ENCODE measurements at places on chromosomes 4 and X.

GRCh38 chr4:24476282-24476681 is 108.1 kb downstream of the DHX15 start:
- DNase-seq = no peak

- no peak for DNase-seq
Observed at GRCh38 chr4:57211131-57211530, 100.9 kb upstream of the IGFBP7 start.

- DNase-seq = no peak
Observed at GRCh38 chr4:182697094-182697493, 220.1 kb downstream of the DCTD start.

GRCh38 chrX:15344106-15344505 is 8.8 kb upstream of the PIGA start:
- DNase-seq = no peak

DNA sequence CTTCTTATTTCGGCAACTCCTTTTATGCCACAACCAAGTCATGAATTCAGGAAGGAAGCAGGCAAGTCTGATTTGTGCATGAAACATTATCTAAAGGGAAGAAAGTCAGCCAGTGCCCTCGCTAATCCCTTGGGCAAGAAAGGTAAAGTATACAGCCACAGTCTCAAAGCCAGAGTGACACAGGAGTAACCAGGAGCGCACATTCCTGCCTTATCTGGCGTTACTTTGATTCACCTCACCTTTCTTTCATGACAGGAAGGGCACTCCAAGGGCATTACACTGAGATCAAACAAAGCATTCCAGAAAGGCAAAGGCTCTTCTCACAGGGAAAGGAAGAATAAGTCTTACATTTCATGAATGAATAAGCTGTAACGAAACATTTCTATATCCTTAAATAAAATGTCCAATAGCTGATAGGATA is 38.8 kb downstream of the FAT1 start:
- DNase-seq = no peak

- DNase-seq = no peak
Observed at GRCh38 chr4:31052519-31052918, 332.4 kb downstream of the PCDH7 start.

DNA sequence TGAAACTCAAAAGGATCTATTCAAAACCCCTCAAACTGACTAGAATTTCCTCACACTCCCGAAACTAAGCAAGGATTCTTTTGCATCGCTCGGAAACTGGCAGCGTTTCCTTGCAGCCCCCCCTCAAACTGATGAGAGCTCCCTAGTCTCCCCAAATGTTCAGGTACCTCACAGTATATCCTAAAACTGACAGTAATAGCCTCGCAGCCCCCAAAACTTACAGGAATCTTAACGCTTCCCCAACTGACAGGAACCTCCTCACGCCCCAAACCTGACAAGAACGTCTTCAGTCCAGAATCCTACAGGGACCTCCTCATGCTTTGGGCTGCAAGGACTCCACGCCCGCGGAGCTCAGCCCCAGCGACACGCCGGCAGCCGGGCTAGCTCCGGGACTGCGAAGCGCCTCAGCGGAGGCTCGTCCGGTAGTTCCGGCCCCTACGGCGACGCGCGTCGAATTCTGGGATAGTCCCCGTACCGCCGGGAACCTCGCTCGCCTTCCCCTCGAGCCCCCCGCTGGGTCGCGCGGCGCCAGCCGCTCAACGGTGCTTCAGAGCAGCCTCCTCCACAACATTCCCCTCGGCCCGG is 640 bp downstream of the PHF8 start:
- no peak for DNase-seq

DNA sequence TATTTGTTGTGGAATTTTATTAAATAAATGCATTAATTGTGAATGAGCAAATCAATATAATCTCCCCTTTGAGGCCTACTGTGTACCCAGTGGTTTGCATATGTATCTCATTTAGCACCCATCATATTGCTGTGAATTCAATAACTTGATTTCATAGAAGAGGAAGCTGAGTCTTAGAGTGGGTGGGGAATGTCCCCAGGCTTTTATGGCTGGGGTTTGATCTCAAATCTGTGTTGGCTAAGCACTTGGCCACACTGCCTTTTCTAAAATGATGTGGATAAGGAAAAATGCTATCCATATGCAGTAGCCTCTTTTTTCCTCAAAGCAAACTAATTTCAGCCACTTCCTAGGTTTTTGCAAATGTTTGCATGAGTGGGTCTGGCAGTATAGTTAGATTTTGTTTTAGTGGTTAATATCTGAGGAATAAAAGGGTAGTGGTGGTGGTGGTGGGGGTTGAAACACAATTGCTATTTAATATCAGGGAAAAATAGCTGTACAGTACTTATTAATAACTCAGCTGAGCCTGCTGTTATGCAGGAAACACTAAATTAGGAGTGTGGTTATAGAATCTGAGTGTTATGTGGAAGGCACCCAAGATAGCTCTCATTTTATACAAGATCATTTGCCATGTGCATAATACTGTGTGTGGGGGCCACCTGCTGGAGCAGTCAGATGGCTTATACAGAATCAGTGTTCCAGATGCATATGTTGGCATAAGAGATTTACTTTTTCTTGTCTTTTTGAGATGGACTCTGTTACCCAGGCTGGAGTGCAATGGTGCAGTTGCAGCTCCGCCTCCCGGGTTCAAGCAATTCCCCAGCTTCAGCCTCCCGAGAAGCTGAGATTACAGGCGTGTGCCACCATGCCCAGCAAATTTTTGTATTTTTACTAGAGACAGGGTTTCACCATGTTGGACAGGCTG is 108.0 kb downstream of the TMEM131L start:
- DNase-seq = peak; percentile 10

DNA sequence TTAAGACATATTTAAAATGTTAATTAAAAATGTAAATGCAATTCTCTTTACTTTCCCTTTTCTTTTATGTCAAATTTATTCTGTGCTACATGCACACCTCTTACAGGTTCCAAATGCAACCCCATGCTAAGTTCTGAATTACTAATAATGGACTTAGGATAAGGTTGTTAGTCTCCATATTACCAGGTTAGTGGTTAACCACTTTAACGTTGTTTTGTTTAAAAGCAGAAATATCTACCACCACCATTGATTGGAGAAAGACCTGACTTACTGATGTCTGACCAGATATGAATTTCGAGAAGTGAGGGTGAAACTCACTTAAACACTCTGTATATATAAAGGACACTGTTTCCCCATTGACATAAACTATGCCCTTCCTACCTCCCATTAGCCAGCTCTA is 6.9 kb upstream of the TRPC3 start:
- no peak for DNase-seq

- no peak for DNase-seq
Observed at GRCh38 chr4:85769009-85769408, 294.1 kb downstream of the ARHGAP24 start.

DNA sequence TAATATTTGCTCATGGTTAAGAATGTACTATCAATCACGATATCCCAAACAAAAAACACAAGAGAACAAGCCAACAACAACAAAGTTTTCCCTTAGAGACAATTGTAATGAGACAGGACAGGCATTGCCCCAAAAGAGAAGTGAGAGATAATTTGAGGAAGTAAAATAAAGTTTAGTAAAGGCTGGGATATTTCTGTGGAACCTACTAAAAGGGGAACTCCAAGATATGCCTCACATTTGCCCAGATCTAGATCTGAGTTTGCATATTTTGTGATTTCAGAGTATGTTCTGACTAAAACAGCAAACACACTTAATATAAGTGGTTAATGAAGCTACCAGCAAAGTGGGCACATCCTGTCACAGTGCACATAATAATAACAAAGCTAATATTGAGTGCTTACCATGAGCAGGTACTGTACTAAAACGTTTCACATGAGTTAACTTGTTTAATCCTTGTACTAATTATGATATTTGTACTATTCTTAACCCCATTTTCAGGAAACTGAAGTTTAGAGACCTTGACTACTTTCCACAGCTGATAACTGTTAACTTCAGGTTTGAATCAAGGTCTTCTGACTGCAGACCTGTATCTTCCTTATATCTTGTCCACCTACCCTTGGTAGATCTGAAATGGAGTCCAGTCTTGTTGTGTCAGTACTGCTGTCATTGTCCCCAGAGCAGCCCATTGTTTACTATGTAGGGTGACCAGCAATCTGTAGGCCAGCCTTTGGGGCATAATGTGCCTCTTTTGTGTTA is 26.0 kb upstream of the BMP2K start:
- no peak for DNase-seq

DNA sequence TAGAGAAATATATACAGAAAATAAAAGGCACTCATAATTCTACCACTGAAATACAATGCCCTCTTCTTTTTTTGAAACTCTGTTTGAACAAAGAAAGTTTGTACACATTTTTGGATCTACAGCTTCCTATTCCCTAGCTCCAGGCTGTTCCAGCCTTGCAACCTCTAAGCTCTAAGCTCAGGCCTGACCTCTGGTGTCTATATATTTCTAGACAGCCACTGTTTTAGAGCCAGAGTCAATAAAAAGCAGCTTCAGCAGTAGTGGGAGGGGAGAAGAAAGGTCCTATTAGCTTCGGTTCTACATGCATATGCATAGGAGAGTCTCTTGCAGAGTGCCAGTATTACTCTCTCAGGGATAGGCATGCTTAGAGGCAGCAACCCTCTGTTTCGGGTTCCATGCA is 39.7 kb downstream of the CLDN2 start:
- no peak for DNase-seq

DNA sequence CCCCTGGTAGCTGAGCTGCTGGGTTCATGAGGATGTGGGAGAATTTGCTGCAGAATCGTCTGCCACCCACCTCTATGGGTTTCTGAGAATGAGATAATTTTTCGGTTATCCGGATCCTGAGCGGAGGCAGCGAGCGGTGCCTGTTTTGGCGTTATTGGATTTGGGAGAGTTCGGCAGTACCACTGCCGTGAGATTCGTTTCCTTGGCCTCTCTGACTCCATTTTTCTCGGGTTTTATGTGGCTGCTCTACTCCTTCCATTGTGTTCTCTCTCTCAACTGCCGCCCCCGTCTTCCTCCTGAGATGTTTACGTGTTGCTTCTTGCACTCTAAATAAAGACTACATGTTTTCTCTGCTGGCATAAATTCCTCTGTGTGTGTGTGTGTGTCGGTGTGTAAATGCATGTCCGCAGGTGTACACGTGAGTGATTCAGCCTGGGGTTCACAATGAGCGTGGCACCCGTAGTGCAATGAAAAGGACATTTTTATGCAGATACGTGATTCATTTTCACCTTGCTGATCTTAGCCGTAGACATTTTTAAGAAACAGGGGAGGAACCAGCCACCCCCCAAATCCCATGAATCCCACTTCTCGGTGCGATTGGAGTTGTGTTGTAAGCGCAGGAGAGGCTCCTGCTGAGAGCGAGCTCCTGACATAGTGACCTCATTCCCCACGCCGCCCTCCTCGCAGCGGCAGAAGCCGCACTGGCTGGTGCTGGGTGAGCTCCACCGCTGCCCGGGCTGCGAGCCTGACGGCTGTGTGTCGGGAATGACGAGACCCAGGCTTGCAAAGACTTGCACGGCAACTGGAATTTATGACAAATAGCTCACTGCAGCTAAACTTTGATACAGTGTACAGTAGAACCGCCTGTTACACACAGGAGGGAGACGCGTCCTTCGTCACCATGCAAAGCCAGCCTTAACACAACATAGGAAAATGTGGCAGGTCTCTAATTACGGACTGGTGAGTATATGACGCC is 82.2 kb downstream of the STOX2 start:
- no peak for DNase-seq

GRCh38 chr4:165328708-165329107 is 1.2 kb downstream of the MSMO1 start:
- DNase-seq = no peak

DNA sequence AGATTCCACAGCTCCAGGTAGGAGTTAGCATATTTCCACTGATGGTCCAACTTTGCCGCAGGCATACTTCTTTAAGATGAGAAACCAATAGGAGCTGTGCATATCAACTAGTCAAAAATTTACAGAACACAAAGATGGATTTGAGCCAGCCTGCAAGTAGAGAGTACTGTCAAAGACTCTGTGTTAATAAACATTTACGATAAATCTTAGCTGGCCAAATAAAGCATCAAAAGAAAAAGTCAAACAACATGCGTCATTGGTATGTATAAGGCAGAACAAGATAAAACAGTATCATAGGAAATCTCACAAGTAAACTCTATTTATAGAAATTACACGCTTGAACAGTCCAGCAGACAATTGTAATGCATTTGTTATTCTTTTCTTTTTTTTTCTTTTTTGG is 907.4 kb upstream of the AGA start:
- no peak for DNase-seq

DNA sequence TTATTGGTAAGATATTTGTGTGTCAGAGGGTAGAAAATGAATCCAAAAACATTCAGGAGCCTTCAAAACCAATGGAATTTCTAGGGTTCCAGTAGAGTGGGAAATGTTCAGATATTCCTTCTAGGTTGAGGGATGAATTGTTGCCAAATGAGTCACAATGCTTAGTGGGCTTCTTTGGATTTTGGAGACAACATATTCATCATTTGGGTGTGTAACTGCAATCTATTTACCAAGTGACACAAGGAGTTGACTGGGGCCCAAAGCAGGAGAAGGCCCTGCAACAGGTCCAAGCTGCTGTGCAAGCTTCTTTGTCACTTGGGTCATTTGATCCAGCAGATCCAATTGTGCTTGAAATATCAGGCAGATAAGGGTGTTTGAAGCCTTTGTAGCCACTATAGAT is 551.5 kb upstream of the PITX2 start:
- no peak for DNase-seq

GRCh38 chr4:152038238-152038637 is 277.4 kb upstream of the GATB start:
- DNase-seq = no peak

- no peak for DNase-seq
Observed at GRCh38 chr4:73600954-73601353, 19.3 kb downstream of the RASSF6 start.

- DNase-seq = no peak
Observed at GRCh38 chr4:72375073-72375736, 193.8 kb downstream of the ADAMTS3 start.

DNA sequence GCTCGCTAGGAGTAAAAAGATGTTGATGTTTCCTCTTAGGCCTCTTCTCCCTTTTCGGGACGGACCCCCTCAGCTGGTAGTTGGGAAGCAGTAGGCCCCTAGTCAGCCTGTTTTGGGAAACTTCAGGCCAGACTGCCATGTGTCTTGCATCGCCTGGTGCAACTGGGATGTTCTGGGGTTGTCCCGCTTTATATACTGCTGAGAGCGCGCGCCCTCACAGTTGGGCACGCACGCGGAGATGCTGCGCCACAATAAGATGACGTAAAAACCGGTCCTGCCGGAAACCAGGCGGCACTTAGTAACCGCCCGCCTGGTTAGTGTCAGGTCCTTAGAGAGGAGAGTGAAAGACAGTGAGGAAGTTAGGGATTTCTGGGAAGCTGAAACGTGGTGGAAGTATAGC is 231.3 kb upstream of the CT83 start:
- DNase-seq = no peak

GRCh38 chrX:94914235-94914634 is 1240.2 kb downstream of the FAM133A start:
- DNase-seq = no peak

- DNase-seq = no peak
Observed at GRCh38 chr4:147760176-147760575, 28.3 kb downstream of the ARHGAP10 start.

DNA sequence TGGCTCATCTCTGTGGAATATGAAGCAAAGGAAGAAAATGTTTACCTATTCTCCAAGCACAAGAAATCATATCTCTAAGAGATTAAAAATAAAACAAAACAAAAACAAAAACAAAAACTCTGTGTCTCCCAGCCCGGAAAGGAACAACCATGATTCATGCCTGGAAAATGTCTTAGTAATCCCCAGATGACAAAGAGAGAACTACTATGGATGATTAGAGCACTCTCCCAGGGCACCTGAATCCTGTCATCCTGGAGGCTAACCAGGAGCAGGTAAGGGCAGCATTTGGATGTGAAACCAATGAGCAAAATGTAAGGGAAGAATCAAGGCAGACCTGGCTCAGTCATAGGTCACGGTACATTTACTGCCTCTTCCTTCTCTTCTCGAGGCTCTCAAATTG is 1.7 kb upstream of the AKAP4 start:
- no peak for DNase-seq

Measured in activated naive CD8-positive, alpha-beta T cell treated with anti-CD3 and anti-CD28 coated beads, Interleukin-2, amount 50 U/mL, for 16 hours (primary cell).